NCI-H1092 (cell line): ENCODE measurements at places on chromosomes 12 and 14.

DNA sequence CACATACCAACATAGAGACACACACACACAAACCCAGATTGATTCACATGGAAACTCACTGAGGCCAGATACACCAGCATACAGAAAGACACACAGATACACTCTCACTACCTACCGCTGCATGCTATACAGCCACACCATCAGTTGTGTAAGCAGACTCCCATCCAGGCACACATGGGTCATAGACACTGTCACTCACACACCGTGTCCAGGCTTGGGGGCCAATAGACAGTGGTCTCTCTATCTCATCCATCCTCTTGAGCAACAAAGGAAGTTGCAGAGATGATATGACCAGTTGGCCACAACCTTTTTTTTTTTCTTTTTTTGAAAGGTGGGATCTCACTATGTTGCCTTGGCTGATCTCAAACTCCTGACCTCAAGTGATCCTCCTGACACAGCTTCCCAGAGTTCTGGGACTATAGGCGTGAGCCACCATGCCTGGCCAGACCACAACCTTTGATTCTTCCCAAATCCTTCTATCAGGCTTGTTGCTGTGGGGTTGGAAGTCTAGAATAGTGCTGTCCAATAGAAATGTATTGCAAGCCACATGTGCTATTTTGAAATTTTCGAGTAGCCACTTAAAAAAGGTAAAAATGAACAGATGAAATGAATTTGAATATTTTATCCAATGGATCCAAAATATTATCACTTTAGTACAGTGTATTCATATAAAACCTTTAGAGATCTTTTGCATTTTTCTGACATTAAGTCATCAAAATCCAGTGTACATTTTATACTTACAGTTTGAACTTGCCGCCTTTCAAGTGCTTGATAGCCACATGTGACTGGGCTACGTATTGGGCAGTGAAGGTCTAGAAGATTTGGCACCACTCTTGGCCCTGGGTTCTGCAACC lies 7.4 kb downstream of the LRP1-AS start:
- DNase-seq = no peak

DNA sequence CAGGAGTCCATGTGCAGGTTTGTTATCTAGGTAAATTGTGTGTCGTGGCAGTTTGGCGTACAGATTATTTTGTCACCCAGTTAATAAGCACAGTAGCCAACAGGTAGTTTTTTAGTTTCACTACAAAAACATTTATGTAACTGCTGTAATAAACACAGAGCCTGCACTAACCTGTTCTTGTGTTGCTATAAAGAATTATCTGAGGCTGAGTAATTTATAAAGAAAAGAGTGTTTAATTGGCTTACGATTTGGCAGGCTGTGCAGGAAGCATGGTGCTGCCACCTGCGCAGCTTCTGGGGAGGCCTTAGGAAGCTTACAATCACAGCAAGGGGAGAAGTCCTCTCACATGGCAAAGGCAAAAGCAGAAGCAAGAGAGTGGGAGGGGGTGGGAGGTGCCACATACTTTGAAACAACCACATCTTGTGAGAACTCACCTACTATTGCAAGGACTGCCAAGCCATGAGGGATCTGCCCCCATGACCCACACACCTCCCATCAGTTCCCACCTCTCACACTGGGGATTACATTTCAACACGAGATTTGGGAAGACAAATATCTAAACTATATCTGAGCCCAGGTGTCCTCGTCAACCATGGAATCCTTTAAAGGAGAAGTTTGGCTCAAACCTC lies 266.4 kb upstream of the GRIP1 start:
- no peak for DNase-seq

DNA sequence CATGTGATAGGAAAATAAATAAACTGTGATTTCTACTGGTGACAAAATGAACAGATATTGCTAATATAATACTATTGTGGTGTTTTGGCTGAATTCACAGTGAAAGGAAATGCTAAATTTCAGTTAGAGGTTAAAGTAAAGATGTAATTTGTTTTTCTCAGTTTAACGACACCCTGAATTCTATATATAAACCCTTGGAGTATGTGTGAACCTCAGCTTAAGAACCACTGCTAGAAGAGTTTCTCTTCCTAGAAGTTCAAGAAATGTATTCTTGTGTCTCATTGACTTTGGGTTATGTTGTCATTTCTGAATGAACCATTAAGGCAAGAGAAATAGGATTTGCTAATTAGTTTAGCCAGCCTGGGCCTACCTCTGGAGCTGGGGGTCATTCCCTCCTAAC lies 8.2 kb downstream of the FBXO34 start:
- no peak for DNase-seq

DNA sequence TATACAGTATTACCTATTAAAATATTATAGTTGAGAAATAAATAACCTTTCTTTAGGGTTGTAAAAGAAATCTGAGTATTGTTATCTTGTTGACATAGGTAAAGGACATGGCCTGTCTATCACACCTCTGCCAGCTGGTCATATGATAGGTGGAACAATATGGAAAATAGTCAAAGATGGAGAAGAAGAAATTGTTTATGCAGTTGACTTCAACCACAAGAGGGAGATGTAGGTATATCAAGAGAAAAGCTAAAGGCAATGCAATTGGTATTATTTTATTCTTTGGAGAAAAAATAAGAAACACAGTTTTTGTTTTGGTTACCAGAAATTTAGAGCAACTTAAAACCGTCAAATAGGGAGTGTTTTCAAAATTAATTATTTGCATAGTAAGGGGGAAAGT lies 13.5 kb downstream of the CPSF2 start:
- DNase-seq = no peak

- no peak for DNase-seq
These were observed 123.9 kb downstream of the PRMT8 start for GRCh38 chr12:3614806-3615466.

- peak; percentile 37 for DNase-seq
These were observed 3.7 kb downstream of the DHRS7 start for GRCh38 chr14:60161196-60162107.

DNA sequence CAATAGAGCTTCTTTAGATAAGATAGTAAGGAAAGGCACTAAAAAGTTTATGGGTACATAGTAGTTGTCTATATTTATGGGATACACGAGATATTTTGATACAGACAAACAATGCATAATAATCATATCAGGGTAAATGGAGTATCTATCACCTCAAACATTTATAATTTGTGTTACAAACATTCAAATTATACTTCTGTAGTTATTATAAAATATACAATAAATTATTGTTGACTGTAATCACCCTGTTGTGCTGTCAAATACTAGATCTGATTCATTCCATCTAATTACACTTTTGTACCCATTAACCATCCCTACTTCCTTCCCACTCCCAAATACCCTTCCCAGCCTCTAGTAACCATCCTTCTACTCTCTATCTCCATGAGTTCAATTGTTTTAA lies 179.7 kb downstream of the FOXG1 start:
- DNase-seq = no peak

DNA sequence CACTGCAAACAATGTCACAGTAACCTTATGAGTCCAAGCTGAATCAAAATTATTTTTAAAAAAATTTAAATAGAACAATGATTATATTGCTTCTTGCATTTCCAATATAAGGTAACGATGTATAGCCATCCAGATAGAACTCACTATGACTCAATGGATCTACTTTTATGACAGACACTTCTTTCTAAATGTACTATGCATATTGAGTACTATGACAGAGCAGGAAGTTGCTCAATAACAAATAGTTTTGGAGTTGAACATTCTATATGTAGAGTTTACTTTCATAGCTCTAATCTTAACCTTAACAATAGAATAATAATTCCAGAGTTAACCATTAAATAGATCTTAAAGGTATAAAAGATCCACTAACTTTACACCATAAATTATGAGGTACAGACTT lies 46.7 kb upstream of the ALG10B start:
- DNase-seq = no peak

- DNase-seq = no peak
These were observed 72.7 kb downstream of the CHGA start for GRCh38 chr14:92995620-92996019.

GRCh38 chr12:60173224-60174170 lies 577.7 kb downstream of the SLC16A7 start:
- DNase-seq = no peak

GRCh38 chr14:34785223-34786006 lies 71.0 kb upstream of the CFL2 start:
- no peak for DNase-seq

DNA sequence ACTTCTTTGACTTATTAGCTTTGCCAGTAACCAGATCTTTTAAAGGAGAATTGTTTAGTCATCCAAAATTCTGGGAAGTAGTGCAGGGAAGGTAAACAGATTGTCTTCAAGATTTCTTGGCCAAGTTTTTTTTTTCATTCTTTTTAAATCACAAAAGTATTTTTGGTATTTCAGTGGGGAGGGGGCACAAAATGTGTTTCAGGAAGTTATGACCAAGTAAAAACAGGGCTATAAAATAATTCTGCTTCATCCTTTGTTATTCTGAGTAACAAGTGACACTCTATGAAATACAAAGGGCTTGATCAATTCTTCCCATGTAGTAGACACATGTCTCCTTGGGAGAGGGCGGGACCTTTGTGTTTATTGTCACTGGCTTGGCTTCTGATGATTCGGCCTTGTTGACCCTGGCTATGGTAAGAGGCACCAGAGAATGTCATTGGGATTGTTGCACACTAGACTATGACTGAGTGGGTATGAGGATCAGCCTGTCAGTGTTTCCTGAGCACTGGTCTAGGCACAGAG lies 55.4 kb downstream of the SUSD6 start:
- no peak for DNase-seq
